ENCODE measurements at places on chromosomes 16 and 17. TPM values are rescaled to one million over a fixed set of nuclear protein-coding genes. Genes with fewer than 3 reads are reported as not detected.

DNA sequence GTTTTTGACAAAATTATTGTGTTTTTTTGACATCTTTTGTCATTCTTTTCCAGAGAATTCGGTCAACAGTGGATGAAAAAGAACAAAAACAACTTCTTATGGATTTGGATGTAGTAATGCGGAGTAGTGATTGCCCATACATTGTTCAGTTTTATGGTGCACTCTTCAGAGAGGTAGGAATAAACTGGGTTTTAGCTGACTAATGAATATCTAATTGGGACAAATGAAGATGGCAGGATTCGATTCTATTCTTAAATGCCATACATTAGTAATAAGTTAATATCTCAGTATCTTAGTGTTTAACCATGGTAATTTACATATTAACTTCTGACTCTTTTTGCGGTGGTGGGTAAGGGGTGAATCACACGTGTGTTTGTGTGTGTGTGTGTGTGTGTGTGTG is 74.8 kb downstream of the MAP2K4 start:
- no peak for DNase-seq

GRCh38 chr16:78022347-78023060 is at the start of gene CLEC3A:
Gene CLEC3A, plus strand, starts transcription at chr16:78022548. Its CDS starts 79 bp downstream, at chr16:78022627.
- no peak for DNase-seq

DNA sequence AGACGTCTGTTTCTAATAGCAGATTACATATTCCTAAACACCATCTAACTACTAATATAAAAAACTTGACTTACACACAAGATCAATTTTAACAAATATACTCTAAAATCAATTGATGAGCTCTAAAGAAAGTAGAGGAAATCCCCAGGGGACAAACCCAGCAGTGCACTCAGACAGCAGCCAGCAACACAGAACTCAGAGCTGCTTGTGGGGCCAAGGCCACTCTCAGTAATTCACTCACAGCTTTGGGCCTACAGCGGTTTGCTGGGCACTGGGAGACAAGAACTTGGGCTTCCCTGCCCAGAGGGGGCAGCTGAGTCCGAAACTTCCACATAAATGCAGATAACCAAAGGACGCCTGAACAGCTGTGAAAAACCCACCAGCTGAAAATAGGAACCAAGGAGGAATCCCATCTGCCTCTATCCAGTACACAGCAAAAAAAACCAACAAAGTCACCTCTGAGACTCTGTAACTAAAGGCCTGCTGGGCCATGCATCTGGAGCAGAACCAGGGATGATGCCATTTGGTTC is 21.4 kb downstream of the NPLOC4 start:
- DNase-seq: no peak

- DNase-seq: no peak
These were observed 23.0 kb downstream of the NSMCE1 start for GRCh38 chr16:27245276-27246172.

DNA sequence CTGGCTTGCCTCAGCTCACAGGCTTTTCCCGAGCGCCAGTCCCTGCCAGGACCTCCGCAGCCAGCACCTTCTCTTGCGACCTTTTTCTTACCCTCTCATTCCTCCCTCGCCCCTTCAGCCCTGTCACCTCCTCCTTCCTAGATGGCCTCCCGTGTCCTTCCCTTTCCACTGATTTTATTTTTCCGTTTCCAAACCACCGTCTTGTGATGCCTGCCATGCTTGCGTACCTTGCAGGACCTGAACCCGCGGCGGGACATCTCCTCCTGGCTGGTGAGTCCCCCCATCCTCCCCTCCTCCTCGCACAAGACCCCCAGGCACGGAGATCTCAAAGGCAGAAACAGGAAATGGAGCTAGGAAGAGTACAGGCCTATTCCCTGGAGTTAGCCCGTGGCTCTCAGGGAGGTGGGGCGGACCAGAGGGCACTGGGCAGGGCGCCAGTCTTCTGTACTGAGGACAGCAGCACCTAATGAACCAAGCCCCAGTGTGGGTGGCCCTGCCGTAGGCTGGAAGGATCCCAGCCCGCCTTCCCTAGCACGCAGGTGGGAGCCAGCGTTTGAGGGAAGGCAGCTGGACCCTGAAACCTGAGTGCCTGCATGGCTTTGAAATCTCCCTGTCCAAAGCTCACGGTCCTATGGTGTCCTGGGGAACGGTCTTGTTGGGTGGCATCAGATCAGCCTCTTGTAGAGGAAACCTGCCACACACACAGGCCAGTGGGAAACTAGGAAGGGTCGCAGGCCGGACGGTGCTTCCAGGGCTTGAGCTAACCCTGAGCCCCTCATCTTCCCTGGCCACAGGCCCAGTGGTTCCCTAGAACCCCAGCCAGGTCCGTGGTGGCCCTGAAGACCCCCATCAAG is 612 bp downstream of the CISD3 start:
- no peak for DNase-seq

DNA sequence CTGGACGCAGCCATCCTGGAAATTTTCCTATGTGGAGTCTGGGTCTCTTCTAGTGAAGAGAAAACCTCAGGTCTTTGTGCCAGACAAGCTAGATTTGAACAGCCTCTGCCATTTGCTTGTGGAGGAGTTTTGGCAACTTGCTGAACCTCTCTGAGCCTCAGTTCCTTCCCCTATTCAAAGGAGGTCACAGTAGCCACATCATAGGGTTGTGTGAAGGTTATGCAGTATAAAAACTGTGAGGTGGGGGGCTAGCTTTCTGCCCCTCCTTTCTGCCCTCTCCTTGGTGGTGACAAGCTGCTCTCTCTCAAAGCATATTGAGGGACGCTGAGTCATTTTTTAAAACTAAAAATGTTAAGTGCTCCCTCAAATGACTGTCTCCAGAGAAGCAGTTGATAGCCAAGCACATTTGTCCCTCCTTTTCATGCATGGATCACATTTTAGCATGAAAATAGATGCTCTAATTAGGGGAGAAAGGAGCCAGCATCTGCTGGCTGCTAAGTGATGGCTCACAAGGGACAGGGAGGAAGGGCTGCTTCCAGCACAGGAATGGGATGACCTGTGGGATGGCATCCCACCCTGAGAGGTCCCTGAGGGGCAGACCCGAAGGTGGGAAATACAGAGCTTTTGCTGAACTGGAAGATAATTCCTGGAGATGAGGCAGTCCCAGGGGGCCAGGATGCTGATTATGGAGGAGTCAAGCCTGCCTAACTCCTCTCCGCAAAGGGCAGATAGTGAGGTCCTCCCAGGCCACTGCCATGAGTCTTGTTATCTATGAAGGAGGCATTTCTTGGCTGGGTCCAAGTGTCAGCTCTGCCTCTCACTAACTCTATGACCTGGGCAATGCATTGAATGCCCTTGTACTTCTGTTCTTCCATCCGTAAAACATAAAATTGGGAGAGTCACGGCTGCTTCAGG is 218.8 kb downstream of the RAB11FIP4 start:
- DNase-seq: no peak

DNA sequence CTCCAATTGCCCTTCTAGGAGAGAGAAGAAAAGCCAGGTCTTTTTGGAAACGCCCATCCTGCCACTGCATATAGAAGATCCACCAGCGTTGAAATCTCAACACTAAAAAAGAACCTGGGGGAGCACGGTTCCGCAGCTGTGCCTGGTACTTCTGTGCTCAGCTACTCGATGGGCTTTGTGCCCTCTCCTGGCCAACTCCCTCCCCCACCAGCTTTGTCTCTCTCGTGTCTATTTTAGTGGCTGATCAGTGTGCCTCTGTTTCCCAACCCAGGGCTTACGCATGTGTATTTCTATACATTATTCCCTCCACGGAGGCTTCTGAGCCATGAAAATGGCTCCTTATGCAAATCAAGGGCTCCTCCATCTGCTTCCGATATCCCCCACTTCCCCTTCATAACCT is 83.5 kb downstream of the RBFOX3 start:
- no peak for DNase-seq

DNA sequence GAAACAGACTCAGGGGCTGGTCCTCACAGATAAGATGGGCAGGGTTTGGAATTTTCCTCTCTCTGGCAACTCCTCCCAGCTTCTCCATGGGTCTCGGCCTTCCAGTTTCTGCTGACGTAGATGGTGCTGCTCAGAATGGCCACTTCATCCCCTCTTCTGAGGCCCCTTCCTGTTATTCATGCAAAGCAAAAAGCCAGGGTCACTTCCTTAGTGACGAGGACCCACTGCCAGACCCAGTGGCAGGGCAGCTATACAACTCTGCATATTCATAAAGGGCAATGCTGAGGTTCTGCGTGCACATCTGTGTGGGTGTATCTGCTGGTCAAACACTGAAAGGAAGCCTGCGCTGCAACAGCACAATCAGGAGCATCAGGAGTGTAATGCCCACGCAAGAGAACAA is 108.8 kb downstream of the WSCD1 start:
- peak; percentile 89 for DNase-seq

GRCh38 chr17:422196-422930 is 69.8 kb upstream of the RPH3AL start:
- no peak for DNase-seq

Gene CCL23
- 8.0 TPM for total RNA-seq

Gene SLC13A5
- not detected for total RNA-seq

GRCh38 chr16:30601966-30602365 is 8.2 kb downstream of the ZNF689 start:
- DNase-seq: no peak

GRCh38 chr16:1343428-1344242 is 8.0 kb downstream of the TSR3 start:
- DNase-seq: no peak

Gene DCAF7
- 31.3 TPM for total RNA-seq

- DNase-seq: no peak
These were observed 4.9 kb downstream of the ALDOA start for GRCh38 chr16:30070490-30070889.

GRCh38 chr17:54945231-54945630 is 23.2 kb downstream of the COX11 start:
- DNase-seq: no peak

Gene TEX14
- under 0.01 TPM for total RNA-seq

GRCh38 chr17:19329839-19330238 is 32.7 kb downstream of the B9D1 start:
- no peak for DNase-seq

DNA sequence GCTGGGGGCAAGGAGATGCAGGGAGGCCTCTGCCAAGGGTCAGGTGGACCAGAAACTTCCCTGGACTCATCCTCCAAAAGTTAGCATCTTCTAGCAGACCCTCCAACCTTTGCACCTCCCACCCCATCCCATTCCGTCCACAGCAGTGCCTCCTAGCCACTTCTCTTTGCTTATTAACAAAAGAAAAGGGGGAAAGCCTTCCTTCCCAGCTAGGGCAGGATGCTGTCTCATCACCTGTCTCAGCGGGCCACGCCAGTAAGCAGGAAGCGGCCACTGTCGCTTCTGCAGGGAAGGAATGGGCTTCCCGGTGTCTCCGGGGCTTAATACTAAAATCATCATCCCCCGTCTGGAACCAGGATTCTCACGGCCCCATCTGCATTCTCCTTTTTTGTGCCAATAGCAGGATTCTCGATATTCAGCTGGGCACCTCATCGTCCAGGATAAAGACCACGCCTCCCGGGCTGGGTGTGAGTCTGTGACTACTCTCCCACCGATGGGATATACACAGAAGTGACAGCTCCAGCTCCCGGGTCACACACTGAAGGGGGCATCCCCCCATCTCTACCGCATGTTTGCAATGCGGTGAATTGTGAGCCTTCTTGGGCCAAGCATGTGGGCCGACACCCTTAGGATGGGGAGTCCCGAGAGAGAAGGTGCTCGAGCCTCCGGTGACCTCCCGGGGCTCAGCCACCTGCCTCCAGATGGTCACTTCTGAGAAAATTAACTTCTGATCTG is 15.5 kb upstream of the RBFOX3 start:
- no peak for DNase-seq

- DNase-seq: no peak
These were observed 11.3 kb upstream of the ABCA10 start for GRCh38 chr17:69239611-69240600.
